H4 (cell line): ENCODE measurements at places on chromosomes 6 and 20. TPM values are rescaled to one million over a fixed set of nuclear protein-coding genes. Genes with fewer than 3 reads are reported as not detected.

Gene OR12D3
- not detected in 2 replicates for total RNA-seq

- DNase-seq: no peak
Observed at GRCh38 chr20:3612795-3613572, 50.2 kb downstream of the GFRA4 start.

Gene KIAA0408
- total RNA-seq: 0.94 and 1.4 TPM in 2 replicates

DNA sequence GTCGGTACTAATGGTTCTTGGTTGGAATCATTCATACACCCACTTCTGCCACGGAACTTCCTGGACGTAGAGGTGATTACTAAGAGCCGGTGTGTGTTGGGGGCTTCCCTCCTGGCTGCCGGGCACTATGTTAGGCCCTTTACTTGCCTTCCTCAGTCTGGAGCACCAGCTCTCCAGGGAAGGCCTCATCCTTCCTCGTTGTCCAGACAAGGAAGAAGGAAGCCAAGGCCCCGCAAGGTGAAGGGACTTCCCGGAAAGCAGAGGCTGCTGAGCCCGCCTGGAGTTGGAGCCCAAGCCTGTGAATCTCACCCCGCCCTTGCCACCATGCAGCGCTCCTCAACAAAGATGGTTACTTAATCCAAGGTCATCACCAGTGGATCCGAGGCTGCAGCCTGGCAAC, 26.2 kb downstream of the AAR2 start:
- DNase-seq: no peak

DNA sequence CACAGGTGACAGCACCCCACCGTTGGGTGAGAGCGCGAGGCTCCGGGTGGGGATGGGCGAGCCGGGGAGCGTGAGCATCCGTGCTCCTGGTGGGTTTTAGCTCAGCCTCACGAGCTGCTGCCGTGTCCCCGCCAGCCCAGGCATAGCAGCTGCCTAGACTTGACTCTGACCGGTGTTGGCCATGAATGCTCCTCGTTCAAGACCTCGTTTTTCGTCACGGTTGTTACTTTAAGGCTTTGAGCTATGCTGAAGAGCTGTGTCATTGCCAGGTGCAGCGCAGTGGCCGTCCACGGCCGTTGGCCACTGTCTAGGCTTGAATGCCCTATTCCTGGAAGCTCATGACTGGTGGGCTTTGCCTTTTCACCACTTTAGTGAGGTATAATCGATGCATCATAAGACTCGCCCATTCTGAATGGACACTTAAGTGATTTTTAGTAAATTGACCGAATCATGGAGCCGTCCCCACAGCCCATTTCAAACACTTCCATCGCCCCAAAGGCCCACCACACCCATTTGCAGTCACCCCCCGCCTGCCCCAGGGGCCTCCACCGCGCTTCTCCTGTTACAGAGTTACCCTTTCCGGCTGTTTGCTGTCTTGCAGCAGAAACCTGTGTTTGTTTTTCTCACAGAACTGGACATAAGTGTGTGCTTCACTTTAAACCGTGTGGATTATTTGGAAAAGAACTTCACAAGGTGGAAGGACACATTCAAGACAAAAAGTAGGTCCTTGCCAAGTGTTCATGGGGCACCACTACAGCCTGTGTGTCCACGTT, 21.4 kb upstream of the ADRM1 start:
- DNase-seq: no peak

DNA sequence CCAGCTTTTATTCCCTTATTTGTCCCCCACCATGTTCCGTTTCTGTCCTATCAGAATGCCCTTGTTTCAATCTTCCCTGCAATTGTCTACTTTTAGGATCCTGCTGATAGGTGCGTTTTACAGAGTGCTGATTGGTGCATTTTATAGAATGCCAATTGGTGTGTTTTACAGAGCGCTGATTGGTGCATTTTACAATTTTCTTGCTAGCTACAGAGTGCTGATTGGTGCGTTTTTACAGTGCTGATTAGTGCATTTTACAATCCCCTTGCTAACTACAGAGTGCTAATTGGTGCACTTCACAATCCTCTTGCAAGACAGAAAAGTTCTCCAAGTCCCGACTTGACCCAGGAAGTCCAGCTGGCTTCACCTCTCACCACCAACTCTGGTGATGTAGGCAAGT, 161.6 kb upstream of the CDYL start:
- no peak for DNase-seq

- DNase-seq: no peak
Observed at GRCh38 chr6:100188754-100189153, 194.7 kb upstream of the MCHR2 start.

Gene LY6G5C
- 0.97 TPM in 1 of 2 replicates, not detected in the other for total RNA-seq

- no peak for DNase-seq
Observed at GRCh38 chr20:42392442-42392841, 774.3 kb upstream of the CHD6 start.

Gene RTF2
- total RNA-seq: 70.0 and 71.4 TPM in 2 replicates

DNA sequence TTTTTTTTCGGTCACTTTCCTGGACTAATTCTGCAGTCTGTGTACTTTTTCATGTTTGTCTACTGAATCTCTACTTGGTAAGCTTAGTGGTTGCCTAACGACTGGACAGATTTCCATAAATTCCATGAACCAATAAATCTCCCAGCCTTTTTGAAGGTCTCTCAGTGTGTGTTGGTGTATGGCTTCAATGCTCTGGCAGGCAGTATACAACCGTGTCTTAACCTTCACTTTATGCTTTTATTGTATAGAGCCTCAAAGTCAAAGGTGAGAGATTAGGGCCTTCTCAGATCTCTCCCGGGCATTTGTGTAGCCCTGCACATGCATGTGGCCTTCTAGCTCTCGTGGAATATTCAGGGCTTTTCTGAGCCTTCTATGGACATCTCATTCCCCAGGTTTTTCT, 14.3 kb upstream of the CMTR1 start:
- DNase-seq: no peak

DNA sequence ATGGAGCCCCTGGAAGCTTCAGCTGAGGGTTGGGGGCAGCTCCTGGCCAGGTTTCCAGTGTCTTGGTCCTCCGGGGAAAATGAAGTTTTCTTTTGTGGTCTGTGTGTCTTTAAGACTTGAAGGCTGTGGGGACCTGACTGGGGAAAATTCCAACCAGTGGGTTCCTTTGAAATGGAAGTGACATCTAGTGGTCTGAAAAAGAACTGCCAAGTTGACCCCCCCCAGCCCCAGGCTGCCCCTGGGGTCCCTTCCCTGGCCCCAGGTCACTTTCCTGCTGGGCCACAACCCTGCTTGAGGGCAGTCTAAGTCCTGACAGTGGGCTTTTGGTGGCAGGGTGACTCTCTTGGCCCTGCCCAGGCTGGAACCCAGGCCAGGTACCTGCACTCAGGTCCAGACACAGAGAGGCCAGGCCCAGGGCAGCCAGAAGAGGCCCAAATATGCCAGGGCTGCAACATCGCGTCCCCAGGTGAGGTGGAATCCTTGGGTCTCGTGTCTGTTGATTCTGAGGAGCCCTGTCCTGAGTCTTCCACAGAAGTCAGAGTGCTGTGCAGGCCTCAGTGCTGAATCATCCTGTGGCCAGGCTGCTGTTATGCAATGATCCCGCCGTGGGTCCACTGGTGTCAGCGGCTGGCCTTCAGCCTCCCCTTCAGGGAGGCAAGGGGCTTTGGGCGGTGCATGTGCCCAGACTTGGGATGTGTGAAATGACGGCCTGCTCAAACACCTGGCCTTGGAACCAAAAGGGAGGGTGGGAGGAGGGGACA, 68.4 kb downstream of the VEGFA start:
- DNase-seq: peak; percentile 58

DNA sequence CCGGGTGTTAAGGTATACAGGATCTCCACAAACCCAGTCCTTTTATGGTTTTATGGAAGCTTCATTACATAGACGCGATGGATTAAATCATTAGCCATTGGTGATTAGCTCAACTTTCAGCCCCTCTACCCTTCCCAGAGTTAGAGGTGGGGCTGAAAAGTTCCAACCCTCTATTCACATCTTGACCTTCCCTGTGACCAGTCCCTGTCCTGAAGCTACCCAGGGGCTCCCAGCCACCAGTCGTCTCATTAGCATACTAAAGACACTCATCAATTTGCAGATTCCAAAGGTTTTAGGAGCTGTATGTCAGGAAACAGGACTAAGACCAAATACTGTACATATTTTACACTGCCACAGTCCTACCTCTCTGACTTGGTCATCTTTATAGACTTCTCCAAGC, 21.0 kb downstream of the KHDC1L start:
- DNase-seq: no peak

Gene PTPN1
- 22.8 TPM in 2 replicates for total RNA-seq

Gene CYP39A1
- 6.6 and 23.3 TPM in 2 replicates for total RNA-seq

Gene FAM8A1
- total RNA-seq: 5.5 and 7.1 TPM in 2 replicates

GRCh38 chr20:10219452-10219791, 792 bp downstream of the SNAP25 start:
- DNase-seq: peak; percentile 44

- DNase-seq: peak; percentile 60
Observed at GRCh38 chr6:77124604-77125003, 338.7 kb downstream of the HTR1B start.

Gene KHDRBS2
- not detected in 2 replicates for total RNA-seq

DNA sequence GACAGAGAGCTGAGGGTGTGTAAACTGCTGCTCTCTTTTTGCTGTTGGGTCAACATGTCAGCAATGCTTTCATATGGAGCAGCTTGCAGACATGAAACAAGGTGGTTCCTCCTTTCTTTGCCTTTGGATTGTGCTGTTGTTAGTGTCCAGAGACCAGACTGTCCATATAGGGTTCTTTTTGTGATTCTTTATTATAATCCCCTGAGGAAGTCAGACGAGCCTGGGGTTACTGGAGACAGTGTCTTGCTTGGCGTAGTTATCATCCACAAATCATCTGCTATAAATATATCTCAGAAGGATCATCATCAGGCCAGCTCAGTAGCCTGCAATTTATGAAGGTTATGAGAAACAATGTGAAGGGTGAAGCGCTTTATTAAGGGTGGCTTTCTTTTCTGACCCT, 2.3 kb upstream of the ADGRB3 start:
- DNase-seq: no peak

DNA sequence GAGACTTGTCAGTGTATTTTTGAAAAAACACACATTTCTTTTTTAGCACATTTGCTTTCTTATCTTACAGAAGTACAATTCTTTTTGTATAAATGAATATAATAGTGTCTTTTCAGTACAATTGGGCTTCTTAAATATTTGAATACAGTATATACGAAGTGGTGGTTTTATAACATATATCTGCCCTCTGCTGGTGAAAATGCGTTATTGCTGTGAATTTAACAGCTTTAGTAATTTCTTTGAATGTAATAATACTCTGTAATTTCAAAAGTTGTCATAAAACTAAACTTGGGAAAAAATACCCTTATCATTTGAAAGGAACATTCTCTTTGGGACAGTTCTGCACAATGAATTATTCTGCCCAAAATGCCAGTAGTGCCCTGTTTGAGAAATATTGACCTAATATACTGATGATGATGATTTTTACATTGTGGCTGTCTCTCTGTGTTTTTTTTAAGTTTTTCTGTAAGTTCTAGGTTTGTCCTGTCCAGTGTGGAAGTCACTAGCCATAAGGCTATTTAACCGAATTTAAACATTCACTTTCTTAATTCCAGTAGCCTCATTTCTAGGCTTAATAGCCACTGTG, 19.0 kb downstream of the SMAP1 start:
- DNase-seq: no peak

DNA sequence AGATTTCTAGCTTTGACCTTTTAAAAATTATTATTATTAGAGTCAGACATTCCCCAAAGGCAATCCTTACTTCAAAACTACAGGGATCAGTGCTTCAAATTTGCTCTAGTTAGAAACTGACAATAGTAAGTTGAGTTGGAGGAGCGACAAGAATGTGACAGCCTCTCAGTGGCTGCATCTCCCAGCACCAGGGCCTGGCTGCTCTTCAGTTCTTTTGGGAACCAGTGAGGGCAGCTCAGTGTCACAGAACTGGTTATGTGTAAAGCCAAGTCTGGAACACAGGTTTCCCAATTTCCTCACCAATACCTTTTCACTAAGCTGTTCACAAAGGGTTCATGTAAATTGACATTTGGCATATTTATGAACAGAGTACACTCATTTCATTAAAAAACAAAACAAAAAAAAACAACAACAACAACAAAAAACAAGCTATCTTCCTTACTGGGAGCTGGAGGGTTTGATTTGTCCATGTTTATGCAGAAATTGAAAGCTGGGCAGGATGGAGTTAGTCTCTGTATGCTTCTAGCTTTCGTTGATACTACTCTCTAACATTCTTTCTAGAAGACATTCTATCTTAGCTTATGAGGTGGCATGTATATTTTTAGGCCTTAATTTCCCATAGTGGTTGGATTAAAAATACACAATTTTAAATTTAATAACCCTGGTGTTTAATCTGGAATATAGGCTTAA, 95.0 kb downstream of the SAMD5 start:
- DNase-seq: no peak

- no peak for DNase-seq
Observed at GRCh38 chr6:156487877-156488276, 289.3 kb upstream of the ARID1B start.

- no peak for DNase-seq
Observed at GRCh38 chr6:38806833-38807232, 91.7 kb downstream of the DNAH8 start.

DNA sequence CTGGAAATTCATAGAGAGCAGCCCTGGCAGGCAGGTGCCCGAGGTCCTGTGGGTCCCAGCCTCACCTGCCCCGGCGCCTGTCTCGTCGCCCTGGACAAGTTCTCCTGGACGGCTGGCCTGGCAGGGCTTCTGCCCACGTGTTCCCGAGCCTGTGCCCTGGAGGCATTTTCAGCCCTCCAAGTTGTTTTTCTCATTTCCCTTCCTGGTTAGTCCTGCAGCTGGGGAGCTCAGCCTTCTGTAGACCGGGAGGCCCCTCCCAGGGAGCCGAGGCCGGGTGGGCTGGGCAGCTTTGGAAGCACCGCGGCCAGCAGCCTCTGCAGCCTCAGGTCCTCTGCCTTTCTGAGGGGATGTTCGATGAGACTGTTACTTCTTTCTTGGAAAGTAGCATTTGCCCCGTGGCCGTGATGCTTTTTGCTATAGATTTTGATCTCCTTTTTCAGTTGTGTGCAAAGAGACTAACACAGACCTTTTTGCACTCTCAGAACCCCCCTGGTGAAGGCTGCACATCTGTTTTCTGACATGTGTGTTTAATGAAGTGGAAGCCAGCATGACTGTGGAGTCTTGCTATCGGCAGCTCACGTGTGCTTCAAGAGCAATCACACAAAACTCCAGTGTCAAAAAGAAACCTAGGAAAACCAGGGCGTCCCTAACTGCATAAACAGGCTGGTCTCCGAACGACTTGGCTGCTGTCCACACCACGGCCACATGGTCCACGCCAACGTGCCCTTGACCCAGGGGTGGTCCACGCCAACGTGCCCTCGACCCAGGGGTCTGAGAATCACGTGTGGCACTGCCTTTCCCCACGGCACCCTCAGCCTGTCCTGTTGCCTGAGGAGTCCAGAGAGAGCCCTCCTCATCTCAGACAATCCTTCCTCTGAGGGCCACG, 207.5 kb downstream of the SMOC2 start:
- no peak for DNase-seq
